ENCODE measurements at places on chromosomes 2 and 18.

GRCh38 chr18:47893939-47894699, 36.3 kb downstream of the SMAD2 start:
- no peak for DNase-seq

DNA sequence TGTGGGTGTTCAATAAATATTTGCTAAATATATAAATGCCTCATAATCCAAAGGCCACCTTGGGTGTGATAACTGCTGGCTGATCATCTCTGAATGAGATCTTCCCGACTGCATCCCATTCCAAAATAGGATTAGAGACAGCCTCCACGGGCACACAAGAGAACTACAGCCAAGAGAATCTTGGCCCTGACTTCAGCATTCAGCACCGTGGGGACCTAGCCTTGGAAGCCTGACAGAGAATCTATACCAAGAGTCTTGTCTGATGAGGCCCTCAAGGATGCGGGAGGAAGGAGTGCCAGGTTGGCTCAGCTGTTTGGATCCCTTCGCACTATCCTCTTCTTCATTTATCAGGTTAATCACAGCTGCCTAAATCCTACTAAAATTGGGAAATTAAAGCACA, 85.8 kb downstream of the RBM43 start:
- no peak for DNase-seq

DNA sequence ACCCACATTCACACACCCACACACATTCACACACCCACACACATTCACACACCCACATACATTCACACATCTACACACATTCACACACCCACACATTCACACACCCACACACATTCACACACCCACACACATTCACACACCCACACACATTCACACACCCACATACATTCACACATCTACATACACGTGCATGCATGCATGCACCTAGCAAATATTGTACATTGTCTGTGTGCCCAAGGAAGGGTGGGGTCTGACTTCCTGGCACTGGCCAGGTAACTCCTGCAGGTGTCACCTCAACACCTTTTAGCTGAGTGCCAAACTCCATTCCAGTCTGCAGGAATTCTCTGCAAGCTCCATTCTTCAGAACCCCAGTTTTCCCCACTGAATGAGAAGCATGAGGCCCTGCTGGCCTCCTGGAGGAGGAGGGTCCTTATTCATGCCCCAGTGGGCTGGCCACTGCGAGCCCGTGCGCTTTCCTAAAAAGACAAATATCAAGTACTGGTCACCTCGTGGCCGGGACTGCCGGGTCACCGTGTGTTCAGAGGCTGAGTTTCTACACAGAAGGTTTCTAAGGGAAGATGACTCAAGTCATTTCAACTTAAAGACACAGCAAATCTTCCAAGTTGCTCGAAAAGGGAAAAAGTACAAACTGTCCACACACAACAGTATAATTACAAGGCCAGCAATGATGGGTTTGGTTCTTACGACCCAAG, 131.5 kb downstream of the HDAC4 start:
- no peak for DNase-seq

GRCh38 chr18:50424877-50425690, 50.2 kb downstream of the SKA1 start:
- DNase-seq, result no peak

DNA sequence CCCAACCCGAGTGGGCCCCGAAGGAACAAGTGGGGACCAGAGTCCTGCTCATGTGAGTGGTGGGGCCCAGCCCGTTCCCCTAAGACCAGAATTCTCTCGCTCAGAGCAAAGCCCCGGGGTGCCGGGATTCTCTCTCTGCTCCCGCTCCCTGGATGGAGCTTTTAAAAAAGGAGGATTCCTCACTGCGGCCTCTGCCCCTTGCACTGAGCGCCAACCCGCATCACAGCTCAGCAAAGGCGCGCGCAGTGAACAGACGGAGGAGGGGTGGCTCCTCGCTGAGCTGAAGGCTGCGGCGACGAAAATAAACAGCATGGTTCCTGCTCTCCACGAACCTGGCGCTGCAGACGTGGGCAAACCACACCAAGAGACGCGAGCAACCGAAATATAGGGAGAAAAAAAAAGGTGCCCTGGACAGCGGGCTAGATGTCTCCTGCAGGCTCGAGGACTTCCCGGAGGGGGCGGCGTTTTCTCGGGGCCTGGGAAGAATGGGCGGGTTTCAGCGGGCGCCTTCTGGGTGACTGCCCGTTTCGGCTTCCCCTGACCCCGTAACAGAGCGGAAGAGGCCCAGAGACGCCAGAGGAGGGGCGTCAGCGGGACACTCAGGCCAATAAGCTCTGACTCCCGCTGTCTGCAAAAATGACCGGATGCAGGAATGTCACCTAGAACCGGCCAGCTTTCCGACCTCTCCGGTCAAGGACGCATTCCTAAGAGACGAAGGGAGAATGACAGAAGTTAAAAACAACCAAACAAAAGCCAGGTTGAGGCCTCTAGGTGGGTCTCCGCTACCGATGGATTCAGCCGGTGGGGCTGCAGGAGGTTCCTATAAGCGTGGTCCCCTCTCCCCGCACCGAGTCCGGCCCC, 819 bp upstream of the KLF11 start:
- DNase-seq, result no peak

Measured in GM04503 (cell line).